ENCODE measurements at places on chromosomes 6 and 20. TPM values are rescaled to one million over a fixed set of nuclear protein-coding genes. Genes with fewer than 3 reads are reported as not detected.

- DNase-seq: peak; percentile 57
These were observed 64.4 kb downstream of the GTF2H5 start for GRCh38 chr6:158232316-158233213.

GRCh38 chr20:36335206-36335870, 29.2 kb downstream of the DLGAP4 start:
- DNase-seq: no peak

GRCh38 chr6:132464538-132465256, 48.2 kb downstream of the STX7 start:
- DNase-seq: no peak

GRCh38 chr6:34090935-34091334, 55.0 kb downstream of the GRM4 start:
- DNase-seq: no peak

- DNase-seq: no peak
These were observed 80.0 kb upstream of the ATXN1 start for GRCh38 chr6:16841241-16841640.

Gene TMEM74B
- total RNA-seq: not detected

Gene PTCHD4
- total RNA-seq: 8.4 TPM
